ENCODE measurements at places on chromosomes 5 and 9.

DNA sequence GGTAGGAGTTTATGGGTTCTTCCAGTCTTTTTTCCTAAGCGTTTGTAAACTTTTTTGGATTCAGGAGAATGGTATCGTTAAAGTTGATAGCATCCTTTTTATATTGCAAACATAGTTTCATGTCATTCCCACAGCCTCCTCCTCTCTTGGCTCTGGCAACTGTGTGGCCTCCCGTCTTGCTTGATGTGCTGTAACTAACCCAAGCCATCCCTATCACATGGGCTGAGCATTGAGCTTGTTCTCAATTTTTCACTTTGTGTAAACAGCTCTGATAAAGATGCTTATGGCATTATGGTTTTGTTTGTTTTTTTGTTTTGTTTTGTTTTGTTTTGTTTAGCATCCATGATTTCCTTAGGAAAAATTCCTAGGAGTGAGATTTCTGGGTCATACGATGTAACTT is 4.6 kb downstream of the STKLD1 start:
- DNase-seq = no peak

DNA sequence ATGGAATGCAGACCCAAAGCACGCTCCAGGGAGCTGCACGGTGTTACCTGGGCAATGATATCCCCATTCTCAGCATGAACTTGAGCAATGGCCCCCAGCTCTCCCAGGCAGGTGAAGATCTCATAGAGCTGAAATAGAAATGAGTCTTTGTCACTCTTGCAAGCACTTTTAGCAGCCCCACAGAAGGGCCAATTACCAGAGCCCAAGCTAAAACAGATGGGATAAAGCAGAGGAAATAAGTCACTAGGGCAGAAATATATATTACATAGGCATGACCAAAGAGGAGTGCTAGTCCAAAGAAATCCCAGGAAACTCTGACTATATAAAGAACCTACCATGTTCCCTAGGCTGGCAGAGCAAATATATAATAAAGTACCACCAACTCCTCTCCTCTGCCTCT is 97.3 kb downstream of the DPYSL3 start:
- DNase-seq = no peak

DNA sequence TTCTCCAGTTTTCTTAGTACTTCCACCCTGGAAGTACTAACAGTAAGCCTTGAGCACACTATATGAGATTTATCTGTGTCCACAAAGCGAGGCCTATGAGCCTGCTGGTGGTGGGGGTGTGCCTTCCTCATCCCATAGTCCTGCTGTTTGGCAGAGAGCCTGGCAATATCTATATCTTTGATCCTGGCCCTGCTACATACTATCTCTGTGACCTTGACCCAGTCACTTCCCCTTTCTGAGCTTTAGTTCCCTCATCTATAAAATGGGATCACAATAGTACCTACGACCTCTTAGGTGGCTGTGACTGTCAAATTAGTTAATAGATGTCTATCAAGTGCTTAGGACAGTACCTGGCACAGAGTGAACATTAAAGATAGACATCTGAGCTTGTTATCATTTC is 114.6 kb upstream of the SAP30L start:
- DNase-seq = no peak

- no peak for DNase-seq
Measured at GRCh38 chr9:86705490-86705889, 241.8 kb downstream of the GAS1 start.

DNA sequence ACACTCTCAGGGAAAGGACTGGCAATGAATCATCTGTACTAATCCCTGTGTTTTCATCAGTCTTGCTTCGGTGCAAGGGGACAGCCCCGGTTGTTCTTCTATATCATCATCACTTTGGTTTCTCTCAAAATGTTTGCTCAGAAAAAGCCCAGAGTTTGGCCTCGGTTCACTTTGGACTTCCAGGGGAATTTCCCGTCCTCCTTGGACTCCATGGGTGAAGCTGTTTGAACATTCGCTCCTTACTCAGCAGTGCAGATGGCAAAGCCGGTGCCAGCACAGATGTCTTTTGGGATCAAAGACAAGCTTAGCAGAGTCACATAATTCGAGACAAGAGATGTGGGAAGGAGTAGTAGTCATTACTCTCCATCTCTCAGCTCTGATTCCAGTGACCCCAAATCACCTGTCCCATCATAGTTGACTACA is 69.8 kb upstream of the TNFSF8 start:
- no peak for DNase-seq

- no peak for DNase-seq
Measured at GRCh38 chr5:35212122-35212982, 17.9 kb downstream of the PRLR start.

- no peak for DNase-seq
Measured at GRCh38 chr9:33908114-33908513, 91.2 kb downstream of the UBE2R2 start.

DNA sequence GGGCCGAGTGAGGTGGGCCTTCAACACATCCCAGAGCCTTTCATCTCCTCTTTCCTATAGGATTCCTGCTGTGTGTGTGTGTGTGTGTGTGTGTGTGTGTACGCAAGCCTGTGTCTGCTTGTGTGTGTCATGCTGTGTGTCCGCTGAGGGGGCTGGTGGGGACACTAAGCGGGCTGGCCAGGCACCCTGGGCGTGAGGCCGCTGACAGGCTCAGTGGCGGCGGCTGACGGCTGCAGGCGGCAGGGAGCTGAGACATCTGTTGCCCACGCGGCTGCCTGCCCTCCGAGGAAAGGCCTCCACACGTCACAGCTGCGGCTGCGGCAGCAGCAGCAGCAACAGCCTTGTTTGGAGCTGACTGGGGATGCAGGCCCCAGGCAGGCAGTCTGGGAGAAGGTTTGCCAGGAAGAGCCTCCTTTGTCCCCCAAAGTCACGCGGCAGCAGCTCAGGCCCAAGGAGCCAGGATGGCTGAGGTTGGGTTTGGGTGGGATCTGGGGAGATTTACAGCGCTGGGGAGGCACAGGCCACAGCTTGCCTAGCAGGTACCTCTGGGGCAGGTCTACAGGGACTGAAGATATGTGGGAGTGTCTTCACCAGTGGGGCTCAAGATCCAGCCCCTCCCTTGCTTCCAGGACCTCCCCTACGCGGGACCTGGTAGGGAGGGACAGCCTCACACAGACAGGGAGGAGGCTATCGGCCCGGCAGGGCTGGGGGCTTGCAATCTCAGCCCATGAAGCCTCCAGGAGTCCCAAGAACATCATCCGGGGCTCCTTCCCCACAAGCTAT is 1.8 kb downstream of the PDLIM4 start:
- peak; percentile 31 for DNase-seq

DNA sequence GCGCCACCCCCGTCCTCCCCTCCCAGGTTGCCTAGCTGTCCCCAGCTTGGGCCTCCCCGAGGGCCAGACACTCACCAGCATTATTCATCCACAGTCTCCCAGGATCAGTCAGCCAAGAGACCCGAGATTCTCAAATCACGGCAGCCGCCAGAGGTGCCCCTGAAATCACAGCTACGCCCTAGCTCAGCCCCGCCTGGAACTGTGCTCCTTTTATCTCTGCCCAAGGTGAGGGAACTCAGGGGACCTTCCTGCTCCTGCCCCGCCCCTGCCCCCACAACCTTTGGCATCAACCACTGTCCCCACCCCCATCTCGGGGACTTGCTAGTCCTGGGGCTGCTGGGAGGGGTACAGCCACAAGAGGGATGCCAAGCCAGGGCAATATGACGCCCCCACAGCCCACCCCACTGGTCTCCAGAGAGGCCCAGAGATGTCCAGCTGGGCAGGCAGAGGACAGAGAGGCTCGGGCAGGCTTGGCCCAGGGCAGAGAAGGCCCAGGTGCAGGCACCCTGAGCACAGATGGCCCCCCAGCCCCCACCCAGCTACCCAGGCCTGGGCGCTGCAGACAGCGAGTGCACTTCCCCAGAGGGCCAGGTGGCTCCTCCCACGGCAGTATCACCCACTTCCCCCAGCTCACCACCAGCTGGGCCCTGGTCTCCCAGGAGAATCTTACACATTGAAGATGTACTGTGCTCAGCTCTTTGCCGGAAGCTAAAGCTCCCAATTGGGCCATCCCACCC is at the start of gene FUT7:
TSS of gene FUT7 (minus strand) at position 185 of the 737 bp plus-strand sequence. CDS start at position 88, 97 bp downstream.
- peak; percentile 52 for DNase-seq

DNA sequence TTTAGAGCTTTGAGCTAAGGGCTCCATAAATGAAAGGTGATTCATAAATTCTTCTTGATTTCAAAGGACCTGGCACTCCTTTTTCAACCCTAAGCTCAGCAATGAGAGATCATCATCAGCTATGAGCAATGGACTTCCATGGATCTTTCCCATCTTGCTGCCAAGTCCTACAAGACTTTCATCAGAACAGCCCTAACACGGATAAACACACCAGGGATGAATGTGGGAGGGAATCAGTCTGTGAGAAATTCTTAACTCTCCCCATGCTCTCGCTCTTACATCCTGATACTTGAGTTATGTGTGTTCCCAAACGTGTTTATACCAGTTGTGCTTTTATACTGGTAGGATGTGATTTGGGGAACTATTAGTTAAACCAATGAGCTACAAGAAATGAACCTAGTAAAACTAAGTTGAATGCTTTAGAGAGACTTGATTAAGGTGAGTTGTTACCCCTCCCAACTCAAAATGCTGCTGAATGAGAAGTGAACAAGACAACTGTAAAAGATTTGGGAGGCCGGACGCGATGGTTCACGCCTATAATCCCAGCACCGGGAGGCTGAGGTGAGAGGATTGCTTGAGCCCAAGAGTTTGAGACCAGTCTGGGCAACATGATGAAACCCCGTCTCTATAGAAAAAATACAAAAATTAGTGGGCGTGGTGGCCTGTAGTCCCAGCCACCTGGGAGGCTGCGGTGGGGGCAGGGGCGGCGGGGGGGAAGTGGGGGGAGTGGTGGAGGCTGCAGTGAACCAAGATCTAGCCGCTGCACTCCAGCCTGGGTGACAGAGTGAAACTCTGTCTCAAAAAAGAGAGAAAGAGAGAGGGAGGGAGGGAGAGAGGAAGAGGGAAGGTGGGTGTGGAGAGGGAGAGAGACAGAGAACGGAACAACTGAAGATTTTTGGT is 5.2 kb upstream of the RPL26L1 start:
- DNase-seq = no peak

DNA sequence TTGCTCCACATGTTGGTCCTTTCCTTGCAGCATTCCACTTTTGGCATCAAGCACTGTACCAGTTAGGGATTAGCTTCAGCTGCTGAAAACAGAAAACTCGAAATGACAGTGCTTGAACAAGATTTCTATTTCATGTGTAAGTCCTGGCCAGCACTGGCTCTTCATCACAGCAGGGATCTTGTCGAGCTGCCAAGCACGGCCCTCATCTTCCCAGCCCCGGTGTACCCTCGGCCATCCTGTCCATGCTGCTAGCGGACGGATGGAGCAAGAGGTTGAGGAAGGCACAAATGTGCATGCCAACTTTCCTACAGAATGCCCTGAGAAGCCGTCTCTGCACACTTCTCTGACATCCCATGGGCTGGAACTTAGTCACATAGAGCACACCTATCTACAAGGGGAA is 130.6 kb downstream of the TENT4A start:
- no peak for DNase-seq

DNA sequence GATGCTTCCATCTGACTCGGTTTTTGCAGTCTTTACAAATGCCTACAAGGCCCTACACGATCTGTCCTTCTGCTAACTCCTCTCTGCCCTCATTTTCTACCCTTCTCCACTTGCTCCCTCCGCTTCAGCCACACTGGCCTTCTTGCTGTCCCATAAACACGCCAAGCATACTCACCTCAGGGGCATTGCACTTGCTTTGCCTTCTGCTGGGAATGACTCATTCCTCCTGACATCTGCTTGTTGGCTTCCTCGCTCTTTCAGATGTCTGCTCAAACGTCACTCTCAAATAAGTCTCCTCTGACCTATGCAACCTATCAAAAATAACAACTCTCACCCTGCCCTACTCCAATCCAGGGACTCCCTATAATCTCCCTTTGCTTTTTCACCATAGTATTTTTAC is 28.2 kb downstream of the CDC25C start:
- no peak for DNase-seq

- no peak for DNase-seq
Measured at GRCh38 chr9:36129139-36129538, 7.4 kb upstream of the GLIPR2 start.

DNA sequence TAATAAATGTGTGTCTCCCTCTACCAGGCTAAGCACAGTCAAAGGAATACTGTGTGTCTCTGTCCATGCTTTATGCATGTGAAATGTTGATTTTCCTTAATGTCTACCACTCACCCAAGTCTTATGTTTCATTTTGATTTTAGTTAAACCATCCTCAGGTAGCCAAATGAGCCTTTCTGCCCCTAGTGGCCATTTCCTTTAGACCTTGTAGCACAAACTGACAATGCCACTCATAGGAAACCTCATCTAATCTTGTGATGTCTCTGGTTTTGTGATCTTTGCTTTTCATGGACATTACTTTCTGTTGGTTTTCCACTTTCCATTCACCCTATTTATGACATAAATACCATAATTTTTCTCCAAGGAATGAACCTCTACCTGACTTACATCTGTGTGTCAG is 820.8 kb downstream of the MAT2B start:
- no peak for DNase-seq

- peak; percentile 9 for DNase-seq
Measured at GRCh38 chr5:105783811-105784210, 1886.9 kb downstream of the EFNA5 start.

DNA sequence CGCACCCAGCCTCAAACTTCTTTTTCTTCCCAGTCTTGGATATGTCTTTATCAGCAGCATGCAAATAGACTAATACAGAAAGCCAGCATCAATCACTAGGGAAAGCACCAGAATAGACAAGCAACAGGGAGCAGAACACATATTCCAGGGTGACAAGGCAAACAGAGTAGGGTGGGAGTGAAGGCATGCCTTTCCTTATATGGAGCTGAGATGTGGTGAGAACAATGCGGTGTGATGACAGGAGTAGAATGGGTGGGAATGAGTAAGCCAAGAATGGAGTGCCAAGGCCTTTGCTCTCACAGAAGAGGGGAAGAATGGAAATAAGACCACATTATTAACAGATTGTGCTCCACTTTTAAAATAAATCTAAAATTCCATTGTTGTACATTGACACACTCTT is 115.6 kb downstream of the CETN3 start:
- DNase-seq = no peak

- no peak for DNase-seq
Measured at GRCh38 chr9:120252248-120252647, 327.7 kb downstream of the CDK5RAP2 start.
